ENCODE measurements at places on chromosomes 12 and 14. TPM values are rescaled to one million over a fixed set of nuclear protein-coding genes. Genes with fewer than 3 reads are reported as not detected.

Gene KRT77
- not detected for total RNA-seq

Gene NANOG
- total RNA-seq, result not detected

Gene KCNC2
- 0.51 TPM for total RNA-seq

Gene GPHN
- total RNA-seq, result 9.5 TPM

Gene GPD1
- 0.25 TPM for total RNA-seq

Gene EPYC
- total RNA-seq, result not detected

Gene ENDOU
- total RNA-seq, result not detected

Gene CISTR
- not detected for total RNA-seq

Gene KLHL33
- 0.25 TPM for total RNA-seq

Gene GSG1
- total RNA-seq, result 1.1 TPM

Gene POTEG
- not detected for total RNA-seq

Gene SVOP
- not detected for total RNA-seq

All from mesangial cell (primary cell).